NCI-H460 (cell line): ENCODE measurements at places on chromosomes 16 and 17. TPM values are rescaled to one million over a fixed set of nuclear protein-coding genes. Genes with fewer than 3 reads are reported as not detected.

Gene SMTNL2
- 0.12 and 0.17 TPM in 2 replicates for total RNA-seq

Gene HLF
- total RNA-seq, result 0.17 and 0.25 TPM in 2 replicates

Gene SHISA9
- total RNA-seq, result 0.02 and 0.12 TPM in 2 replicates

Gene SDR42E2
- not detected in 2 replicates for total RNA-seq

Gene MT1X
- total RNA-seq, result 5.6 and 11.3 TPM in 2 replicates

Gene CD300LB
- not detected in 2 replicates for total RNA-seq

Gene TRAF4
- 79.4 and 83.4 TPM in 2 replicates for total RNA-seq

- no peak for DNase-seq
Observed at GRCh38 chr16:53664724-53665345, 38.8 kb downstream of the RPGRIP1L start.

DNA sequence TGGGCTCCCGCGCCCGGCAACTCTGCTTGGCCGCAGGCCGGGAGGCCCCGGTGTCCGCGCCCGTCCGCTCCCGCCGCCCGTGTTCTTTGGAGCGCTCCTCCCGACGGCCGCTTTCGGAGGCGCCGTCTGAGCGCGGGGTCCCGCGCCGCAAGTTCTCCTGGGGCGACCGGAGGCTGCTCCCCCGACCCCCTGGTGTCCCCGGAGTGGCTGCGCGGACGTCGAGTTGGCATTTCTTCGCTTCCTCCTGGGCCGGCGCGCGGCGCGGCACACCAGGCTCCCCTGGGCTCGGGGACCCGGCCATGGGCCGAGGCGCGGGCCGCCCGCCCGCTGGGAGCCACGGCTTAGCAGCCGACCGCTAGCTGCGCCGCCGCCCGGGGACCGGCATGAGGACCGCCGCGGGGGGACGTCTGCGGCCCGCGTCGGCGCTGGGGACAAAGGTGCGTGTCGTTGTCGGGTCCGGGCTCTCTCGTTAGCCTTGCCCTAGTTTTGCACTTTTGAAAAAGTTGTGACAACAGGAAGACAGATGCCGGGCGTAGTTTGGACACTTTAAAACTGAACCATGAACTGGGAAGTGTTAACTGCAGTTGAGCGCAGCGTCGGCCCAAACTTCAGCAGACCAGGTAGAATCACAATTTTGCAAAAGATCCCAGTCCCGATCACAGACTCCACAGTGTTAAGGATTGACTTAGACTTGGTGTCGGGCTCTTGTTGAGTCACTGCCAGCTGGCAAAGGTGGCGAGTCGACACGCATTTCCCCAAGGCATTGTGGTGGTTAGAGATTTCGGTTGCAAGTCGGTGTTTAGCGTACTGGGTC, 700 bp downstream of the UBN1 start:
- peak; percentile 40 for DNase-seq

- no peak for DNase-seq
Observed at GRCh38 chr17:34246446-34246845, 8.6 kb upstream of the CCL2 start.

GRCh38 chr17:42980766-42981397, 517 bp downstream of the RUNDC1 start:
- DNase-seq, result no peak

DNA sequence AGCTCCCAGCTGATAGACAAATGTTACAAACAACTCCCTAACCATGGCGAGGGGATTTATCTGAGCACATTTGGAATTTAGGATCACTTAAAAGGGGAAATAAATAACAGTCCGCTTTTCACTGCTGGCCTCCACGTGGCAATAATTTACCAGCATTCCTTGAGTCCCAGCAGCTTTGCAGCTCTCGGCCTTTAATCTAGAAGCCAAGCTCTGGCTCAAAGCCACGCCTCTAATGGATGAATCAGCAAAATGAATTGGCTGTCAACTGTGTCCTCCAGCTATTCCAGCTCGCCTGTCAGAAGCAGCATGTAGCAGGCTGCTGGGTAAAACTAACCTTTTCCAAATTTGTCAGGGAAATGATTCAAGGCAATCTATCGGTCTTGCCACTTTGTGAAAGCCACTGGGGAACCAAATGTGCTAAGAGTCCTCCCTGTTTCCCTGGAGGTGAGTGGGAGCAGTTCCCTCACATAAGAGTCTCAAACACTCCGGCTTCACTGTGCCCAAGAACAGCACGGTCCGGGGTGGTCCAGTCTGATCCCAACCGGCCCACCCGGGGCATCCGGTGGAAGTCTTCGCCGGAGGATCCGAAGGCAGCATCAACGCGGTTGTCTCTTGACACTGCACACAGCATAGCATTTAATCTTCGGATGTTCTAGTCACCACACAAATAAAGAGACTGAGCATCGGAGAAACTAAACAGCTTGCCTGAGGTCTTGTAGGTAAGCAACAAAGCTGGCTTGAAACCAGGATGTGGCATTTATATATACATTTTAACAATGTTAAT, 143.3 kb downstream of the PARN start:
- peak; percentile 86 for DNase-seq

DNA sequence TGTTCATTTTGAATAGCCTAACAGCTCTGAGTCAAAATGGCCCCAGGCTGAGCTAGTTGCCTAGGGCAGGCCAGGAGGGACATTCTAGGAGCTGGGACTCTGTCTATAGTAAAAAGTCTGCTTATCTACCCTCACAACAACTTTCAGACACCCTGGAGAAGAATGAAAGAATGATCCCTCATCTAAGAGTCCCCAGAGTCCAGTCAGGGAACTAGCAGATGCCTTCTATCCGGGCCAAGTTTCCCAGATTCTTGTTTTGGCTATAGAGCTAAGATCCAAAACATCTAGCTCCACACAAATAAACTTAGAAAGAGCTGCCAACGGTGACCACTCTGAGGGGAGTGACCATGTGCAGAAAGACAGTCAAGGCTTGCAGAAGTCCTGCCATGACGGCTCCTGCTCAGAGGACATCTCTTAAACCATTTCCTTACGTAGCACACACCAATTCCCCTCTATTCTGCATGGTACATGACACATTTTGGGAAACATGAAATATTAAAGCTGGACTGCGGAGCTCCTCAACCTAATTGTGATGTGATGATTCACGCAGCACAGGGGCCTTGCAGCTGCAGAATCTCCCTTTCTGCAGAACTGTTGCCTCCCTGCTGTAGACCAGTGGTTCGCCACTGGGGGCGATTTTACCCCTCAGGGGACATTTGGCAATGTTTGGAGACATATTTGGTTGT, 24.2 kb downstream of the FAM20A start:
- DNase-seq, result no peak

GRCh38 chr17:21286066-21286770, 1.7 kb downstream of the MAP2K3 start:
- DNase-seq, result peak; percentile 88

DNA sequence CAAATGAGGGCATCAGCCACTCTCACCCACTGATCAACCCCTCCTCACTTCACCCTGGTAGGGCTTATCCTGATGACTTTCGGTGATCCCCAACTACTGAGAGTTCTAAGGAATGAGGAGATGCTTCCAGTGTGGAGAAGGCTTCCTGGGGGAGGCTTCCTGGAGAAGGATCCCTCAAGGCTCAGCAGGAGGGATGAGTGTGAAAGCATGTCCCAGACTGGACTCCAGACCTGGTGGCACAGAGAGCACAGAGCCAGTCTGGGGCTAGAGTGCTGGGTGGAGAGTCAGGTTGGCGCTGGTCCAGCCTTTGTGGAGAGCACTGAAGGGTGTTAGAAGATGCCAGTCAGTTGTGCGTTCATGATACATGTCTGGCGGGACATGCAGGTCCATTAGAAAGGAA, 53.7 kb downstream of the PLD6 start:
- no peak for DNase-seq

DNA sequence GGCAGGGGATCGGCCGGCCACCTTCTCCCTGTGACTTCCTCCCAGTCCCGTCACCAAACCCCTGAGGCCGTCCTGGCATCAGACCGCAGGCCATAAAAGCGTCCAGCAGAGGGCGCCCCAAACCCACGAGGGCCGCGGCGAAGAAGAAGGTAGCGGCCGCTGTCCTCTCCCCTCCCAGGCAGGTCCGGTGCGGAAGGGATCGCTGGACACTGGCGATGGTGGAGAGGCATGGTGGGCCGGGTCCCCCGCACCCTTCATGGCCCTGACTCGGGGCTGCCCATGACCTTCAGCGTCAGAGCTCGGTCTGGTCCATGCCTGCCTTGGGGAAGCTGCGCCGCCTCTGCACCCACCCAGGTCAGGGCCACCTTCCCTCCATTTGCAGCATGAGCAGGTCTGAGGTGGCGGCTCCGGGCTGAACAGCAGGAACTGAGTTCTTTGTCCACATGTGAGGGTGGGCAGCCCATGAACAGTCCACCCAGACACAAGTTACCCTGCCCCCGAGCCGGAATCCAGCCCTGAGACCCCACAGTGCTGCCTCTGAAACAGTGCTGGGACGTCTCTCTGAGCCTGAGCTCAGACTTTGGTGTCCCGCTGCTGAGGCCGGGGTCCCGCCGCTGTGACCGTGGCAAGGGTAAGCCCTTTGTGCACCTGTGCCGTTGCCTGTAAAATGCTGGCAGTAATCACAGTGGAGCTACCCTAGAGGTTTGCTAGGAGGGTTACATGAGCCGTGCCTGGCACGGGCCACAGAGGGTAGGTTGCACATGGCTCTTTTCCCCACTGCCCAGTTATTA, 40.8 kb upstream of the CMIP start:
- peak; percentile 78 for DNase-seq

DNA sequence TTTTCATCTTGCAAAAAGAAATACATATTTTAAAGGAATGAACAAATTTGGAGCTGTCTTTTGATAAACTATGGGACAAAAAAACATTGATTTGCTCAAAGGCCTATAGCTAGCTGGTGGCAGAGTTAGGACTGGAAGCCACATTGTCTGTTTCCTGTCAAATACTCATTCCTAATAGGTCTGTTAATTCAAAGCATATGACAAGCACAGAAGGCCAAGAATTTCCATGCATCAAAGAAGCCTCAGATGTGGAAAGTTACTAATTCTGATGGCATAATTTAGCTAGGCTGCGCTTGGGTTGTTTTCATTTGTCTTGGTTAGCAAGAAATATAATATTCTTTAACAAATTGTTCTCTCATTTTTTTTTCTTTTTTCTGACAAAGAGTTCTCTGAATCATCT, 98.0 kb downstream of the CDK5R1 start:
- no peak for DNase-seq

GRCh38 chr17:31494259-31495021, 103.0 kb downstream of the RAB11FIP4 start:
- DNase-seq, result no peak

DNA sequence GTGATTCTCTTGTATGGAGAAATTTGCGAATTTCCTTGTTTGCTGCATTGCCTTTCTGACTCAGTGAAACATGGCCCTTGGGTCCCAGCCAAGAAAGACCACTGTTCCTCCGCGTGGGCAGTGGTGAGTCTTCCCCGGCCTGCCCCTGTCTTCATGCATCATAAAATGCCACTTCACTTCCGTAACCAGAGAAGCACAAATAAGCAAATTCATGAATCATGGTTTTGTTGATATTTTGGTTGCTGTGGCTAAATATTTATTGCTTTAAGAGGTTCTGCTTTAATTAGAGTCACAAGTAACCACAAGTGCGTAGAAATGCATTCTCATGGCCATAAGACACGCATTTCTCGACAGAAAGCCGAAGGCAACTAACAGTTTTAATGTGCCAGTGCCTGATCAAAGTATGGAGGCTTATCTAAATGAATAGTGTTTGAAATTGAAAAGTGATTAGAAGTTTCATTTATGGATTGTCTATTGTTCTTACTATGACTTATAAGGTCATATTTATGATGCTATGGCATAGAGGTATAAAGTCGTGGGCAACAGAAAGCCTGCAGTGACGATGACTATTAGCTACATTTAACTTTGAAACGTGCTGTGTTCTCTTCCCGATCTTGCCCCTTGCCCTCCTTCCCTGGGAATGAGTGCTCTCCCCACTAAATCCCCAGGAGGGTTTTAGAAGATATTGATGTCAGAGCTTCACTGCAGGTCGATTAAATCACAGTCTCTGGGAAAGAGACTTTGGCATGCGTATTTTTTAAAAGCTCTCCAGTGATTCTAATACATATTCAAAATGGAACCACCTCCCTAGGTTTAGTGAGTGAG, 76.0 kb downstream of the WIPI1 start:
- DNase-seq, result peak; percentile 99

DNA sequence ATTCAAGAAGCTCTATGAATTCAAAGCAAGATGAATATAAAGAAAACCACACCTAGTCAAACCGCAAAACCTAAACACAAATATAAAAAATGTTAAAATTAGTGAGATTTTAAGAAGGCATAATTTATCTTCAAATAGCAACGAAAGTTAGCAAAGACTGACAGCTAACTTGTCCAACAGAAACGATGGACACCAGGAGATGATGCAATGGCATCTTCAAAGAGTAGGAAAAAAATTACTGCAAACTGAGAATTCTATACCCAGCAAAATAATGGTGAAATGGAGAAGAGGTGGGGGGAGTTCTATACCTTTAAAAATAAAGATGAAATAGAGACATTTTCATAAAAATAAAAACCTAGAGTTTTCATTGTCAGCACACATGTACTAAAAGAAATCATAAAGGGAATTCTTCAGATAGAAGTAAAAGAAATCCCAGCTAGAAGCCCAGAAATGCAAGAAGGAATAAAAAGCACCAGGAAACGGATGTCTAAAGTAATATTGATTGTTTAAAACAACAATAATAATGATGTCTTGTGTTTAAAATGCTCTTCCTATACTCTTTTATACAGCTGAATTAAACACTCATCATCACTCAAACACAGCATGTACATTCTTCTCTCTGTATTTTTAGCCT, 24.6 kb upstream of the TANC2 start:
- DNase-seq, result no peak

DNA sequence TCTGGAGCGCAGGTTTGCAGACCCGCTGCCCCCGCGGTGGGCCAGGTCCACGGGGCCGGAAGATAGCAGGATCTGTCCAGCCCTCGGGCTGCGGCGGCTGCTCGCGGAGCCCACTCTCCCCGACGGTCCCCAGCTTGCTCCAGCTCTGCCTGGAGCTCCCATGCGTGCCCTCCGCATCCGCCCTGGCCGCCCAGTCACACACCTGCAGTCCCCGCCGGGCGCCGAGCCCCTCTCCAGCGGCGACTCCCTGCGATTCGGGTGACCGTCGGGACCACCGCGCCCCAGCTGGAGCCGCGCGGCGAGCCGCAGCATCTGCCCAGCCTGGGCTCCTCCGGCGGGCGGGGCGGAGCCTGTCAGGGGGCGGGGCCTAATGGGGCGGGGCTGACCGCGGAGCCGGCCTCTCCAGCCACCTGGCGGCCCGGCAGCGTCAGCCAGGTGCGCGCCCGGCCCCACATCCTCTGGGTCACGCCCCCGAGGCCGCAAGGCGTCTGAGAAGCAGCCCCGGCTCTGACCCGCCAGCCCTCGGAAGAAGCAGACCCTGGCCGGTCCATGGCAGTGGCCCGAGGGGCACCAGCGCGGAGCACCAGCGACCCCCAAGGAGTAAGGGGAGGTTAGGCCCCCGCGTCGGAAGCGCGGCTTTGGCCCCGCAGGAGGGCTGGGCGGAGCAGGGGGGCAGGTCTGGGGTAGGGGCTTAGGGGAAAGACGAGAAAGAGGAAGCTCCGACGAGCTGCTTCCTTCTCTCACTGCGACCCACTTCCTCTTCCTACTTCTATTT, at the start of gene PIK3R5:
PIK3R5 (minus strand) TSS at position 314 of the 775 bp plus-strand sequence. CDS start 54,213 bp downstream, outside the sequence.
- DNase-seq, result no peak

GRCh38 chr16:29022196-29022595, 37.3 kb downstream of the LAT start:
- no peak for DNase-seq

GRCh38 chr17:40525294-40525693, 23.9 kb upstream of the TNS4 start:
- DNase-seq, result no peak
